ENCODE measurements at places on chromosomes 6 and 20. TPM values are rescaled to one million over a fixed set of nuclear protein-coding genes. Genes with fewer than 3 reads are reported as not detected.

- no peaks in the 10 kb centered on the region for H3K27me3 ChIP-seq
- no peaks in the 10 kb centered on the region for H3K36me3 ChIP-seq
- H3K27ac ChIP-seq, result no peak overlapping the region
- H3K4me3 ChIP-seq, result no peak overlapping the region
- no peaks in the 10 kb centered on the region for H3K4me1 ChIP-seq
These were observed 43.7 kb upstream of the VSX1 start for GRCh38 chr20:25125636-25126035.

- peak; percentile 33 for DNase-seq
- H3K4me3 ChIP-seq, result no peak overlapping the region
- H3K27ac ChIP-seq, result peak overlapping the region; percentile 84
- H3K27me3 ChIP-seq, result no peaks in the 10 kb centered on the region
These were observed 41.0 kb upstream of the FAM50B start for GRCh38 chr6:3808199-3808598.

- H3K4me1 ChIP-seq, result peaks cover 6% of the 10 kb centered on the region
- no peaks in the 10 kb centered on the region for H3K36me3 ChIP-seq
- H3K27me3 ChIP-seq, result peaks cover 4% of the 10 kb centered on the region
- no peak for DNase-seq
These were observed 306.0 kb downstream of the EYA4 start for GRCh38 chr6:133547136-133547535.

HCRTR2 gene
- not detected for total RNA-seq

DNA sequence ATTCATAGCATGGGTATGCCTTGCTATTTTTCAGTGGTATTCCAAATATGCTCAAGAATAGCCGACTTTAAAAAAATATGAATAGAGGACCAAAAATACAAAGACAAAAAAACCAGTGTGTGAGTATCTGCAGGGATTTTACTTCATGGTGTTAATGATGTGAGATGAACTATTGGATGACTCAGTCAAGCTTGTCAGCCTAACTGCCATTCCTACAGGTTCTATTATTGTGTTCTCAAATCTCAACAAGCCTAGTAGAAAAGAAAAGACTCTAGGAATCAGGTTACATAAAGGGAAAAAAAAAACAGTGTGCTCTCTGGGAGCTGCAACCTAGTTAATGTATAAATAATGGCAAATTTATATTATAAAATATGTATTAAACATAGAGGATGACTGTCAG is 588.4 kb upstream of the BTBD3 start:
- DNase-seq, result no peak
- no peaks in the 10 kb centered on the region for H3K27me3 ChIP-seq
- H3K4me3 ChIP-seq, result no peak overlapping the region
- no peak overlapping the region for H3K27ac ChIP-seq
- H3K4me1 ChIP-seq, result no peaks in the 10 kb centered on the region

BPI gene
- not detected for total RNA-seq

DNA sequence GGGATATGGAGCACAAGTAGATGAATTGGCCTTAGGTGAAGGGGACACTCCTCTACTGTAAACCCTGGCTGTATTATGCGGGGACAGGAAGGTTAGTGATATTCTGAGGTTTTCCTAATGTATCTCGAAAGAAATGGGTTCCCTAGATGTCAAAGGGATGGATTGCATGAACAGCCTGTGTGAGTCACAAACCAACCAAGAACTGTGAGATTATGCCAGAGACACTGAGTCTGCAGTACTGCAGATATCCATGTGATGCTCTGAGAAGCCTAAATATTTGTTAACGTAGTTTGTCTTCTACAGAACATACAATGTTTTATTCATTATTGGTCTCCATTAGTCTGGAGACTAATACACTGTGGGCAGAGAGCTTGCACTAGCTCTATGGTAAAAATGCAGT is 182.2 kb downstream of the AKAP7 start:
- H3K27ac ChIP-seq, result no peak overlapping the region
- H3K27me3 ChIP-seq, result no peaks in the 10 kb centered on the region
- no peaks in the 10 kb centered on the region for H3K4me1 ChIP-seq
- H3K36me3 ChIP-seq, result no peaks in the 10 kb centered on the region

VSTM2L gene
- not detected for total RNA-seq

GRCh38 chr20:11366660-11367059 is 551.0 kb upstream of the BTBD3 start:
- no peaks in the 10 kb centered on the region for H3K36me3 ChIP-seq
- no peaks in the 10 kb centered on the region for H3K27me3 ChIP-seq
- no peaks in the 10 kb centered on the region for H3K4me1 ChIP-seq
- no peak for DNase-seq

- H3K36me3 ChIP-seq, result no peaks in the 10 kb centered on the region
- peaks cover 54% of the 10 kb centered on the region for H3K4me1 ChIP-seq
- peak overlapping the region; percentile 84 for H3K27ac ChIP-seq
- no peak for DNase-seq
- H3K4me3 ChIP-seq, result peak overlapping the region; percentile 54
These were observed 672 bp upstream of the UBE2V1 start for GRCh38 chr20:50113420-50114224.

Measured in endothelial cell of umbilical vein (primary cell).